T-helper 9 cell (primary cell): ENCODE measurements at places on chromosomes 7 and 10.

DNA sequence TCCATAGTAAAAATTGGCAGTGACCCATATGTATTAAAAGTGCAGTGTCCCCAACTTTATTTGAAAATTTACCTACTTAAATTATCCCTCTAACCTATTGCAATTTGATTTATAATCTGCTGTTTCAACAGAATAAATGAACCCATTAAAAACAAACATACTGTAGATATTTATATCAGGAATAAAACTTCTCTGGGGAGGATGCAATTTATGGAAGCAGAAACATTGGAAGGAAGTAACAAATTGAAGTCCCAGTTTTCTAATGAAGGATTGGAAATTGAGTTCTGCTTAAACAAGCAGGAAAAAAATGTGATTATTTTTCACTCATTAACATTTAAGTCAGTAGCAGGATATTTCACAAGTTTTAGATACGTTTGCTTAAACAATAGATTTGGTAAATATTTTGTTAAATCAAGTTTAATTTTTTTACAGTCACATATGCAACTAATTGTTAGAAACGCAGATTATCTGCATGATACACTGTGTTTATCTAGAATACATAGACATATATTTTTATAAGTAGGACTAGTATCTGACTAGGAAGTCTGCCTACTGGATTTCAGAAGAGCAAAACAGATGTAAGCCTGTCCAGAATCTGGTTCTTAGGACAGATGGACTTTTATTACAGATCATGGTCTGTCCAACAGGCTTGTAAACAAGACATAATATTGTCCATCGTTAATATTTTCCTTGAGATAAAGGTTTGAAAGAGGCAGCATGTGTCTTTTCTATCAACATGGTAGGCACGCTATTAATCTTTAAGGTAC, 5.3 kb downstream of the AGMO start:
- DNase-seq, result no peak

- DNase-seq, result no peak
Measured at GRCh38 chr10:96570983-96571964, 15.5 kb downstream of the TM9SF3 start.

DNA sequence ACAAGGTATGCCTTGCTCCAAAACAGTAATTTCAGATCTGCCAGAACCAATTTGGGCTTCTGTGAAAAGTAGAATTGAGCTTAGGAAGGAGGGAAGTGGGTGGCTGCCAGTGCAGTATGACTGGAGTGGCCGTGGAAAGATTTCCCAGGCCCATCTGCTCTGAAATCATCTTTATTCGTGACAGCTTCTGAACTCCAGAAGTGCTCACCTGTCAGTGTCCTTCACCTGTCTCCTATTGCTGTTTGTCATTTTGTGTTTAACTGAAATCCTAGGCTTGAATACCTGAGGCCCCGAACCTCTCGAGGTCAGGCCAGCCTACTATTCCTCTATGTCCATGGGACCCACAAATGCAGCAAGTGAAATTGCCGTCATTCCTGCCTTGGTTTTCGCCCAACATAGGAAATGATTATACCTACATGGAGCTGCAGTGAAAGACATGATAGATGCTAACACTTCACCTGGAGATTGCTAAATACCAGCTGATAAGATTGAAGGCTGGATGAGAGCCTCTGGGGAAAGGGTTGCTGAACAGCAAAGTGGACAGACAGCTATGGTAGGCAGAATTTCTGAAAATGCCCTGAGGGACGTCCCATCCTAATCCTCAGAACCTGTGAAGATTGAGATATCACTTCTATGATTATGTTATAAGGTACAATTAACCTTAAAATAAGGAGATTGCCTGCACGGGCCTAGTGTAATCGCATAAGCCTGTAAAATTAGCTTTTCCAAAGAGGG, 82.1 kb downstream of the C1GALT1 start:
- DNase-seq, result no peak

DNA sequence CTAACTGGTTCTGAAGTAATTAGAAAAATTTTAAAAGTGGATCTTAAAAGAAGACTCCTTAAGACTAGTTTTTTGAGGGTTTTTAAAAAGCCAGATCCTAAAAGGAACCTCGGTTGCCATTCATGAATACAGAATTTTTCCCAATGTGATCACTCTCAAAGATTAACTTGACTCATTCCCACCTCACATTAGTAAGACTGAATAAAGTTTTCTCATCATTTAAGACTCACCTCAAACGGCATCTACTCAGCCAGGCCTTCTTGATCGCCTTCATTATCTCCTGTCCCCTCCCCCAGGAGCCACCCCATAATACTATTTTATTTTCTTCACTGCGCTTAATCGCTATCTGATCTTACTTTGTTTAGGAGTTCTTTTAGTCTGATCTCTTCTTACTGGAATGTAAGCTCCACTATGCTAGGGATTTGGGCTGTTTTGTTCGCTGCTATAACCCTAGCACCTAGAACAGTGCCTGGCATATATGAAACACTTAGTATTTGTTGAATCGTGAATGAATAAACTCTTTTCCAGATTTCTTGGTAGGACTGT, 55.9 kb upstream of the PCGF5 start:
- DNase-seq, result no peak

DNA sequence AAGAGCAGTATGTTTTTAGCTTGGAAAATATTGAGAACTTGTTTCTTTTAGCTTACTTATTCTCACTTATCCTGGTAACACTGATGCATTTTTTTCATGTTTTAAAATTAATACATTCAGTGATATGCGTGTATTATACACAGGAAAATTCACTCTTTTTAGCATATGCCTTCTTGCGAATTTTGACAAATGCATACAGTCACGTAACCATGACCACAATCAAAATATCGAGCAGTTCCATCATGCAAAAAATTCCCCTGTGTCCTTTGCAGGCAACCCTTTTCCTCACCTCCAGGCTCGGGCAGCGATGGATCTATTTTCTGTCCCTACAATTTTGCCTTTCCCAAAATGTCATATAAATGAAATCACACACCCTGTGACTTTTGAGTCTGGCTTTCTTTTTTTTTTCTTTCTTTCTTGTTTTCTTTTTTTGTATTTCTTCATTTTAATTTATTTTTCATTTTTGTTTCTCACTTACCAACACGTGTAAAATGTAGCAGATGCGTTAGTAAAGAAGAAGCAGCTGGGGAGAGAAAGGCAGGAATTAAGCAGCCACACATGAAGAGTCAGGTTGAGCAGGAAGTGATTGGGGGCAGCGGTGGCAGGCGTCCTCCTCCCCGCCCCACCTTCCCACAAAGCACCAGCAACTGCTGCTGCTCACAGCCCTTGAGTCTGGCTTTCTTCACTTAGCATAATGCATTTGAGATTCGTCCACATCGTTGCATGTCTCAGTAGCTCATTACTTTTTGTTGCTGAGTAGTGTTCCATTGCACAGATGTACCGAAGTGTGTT, 29.9 kb downstream of the ADRB1 start:
- DNase-seq, result no peak

- no peak for DNase-seq
Measured at GRCh38 chr10:24716295-24716694, 7.4 kb downstream of the ARHGAP21 start.

GRCh38 chr7:135971366-135971725, 5.8 kb downstream of the MTPN start:
- no peak for DNase-seq

DNA sequence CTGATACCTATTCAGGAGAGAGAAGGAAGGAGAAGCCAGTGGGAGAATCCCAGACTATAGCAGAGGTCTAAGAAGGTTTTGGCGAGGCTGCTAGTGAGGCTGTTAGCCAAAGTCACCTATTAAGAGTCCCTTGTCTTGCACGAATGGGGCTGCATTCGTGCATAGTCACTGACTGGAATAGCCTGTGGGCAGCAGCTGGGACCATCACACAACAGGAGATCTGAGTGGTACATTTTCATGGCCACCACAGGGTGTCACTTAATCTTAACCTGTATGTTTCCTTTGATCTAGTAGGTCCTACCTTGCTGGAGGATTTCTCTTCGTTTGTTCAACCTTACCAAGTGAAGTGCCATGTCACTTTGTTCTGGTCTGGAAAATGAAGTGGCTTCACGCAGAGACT, 319.9 kb downstream of the BMPER start:
- DNase-seq, result no peak

- no peak for DNase-seq
Measured at GRCh38 chr10:63209705-63210104, 76.6 kb downstream of the NRBF2 start.

DNA sequence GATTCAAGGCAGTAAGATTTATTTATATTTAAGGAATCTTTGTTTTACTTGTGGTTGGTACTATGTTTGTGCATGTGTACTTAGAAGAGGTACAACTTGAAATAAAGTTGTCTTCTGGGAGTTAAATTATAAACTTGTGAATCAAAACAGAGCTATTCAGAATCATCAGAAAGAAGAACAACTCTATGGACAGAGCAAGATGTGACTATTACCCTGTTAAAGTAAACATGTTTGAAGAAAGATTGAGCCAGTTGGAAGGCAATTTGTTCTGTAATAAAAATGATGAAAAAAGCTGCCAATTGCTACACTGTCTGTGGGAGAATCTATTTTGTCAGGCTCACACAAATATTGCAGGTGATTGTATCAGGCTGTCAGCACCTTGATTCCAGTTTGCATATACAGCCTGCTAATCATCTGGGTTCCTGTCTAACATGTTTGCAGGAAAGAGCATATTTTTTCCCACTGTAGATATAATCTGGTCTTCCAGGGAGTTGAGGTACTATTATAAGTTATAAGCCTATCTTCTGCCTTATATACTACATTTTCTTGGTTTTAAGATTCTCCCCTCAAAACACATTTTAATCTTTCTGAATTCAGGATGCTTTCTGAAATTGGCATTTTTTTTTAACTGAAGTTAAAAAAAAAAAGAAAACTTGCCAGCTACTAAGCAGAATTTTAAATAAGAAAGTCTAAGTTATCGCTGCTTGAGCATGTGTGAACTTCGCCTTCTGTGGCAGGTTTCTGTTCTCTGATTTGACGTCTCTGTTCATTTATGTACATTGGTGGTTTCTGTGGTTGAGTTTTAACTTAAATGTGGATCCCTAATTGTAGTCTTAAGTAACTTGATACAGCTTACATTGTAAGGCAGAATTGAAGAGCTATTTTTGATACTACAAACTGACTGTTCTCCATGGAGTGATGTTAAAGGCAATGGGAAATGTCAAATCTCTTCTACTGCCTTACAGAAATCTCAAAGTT, 46.0 kb downstream of the ZNRF2 start:
- no peak for DNase-seq

DNA sequence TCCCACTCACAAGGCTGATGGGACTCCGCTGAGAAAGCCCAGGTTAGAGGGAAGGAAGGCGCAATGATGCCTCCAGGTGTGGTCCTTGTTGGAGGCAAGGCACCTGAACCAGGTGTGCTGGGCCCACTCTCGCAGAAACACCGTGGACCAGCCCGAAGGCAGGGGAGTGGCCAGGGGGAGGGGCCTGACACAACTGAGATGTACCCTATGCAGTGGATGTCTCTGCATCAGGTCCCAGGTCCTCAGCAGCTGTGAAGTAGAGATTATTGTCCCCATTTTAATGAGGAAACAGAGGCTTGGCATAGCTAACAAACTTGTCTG, 32.0 kb downstream of the GBX1 start:
- no peak for DNase-seq

DNA sequence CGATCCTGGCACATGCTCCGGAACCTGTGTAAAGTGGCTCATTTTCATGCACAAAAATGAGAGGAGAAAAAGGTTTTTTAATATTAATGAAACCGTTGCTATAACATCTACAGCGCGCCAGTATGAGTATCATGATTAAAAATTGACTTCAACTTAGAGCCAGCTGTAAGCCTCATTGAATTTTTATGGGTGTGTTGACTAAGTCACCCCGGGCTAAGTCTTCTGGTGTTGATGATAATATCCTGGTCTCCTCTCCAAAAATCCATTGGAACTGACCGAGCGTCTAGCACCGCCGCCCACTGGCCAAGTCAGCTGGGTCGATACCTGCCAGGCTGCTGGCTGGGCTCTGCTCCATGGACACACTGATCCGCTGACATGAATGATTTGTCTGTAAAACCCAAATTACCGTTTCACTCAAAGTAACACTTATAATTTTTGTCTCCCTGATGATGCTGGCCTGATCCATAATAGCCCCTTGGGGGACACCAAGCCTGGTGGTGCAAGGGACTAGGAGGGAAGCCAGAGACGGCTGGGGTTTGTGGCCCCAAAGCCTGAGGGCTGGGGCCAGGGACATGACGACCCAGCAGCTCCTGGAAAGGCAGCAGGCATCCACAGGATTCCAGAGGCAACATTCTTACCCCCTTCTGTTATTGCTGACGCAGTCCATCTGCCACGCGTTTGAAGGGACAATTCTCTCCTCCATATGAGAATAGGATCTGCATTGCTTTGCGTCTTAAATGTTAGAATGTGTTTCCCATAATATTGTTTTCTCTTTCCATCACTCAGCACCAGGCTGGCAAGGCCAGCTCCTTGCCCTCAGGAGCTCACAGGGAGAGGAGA, 131.0 kb upstream of the PPP2R2D start:
- DNase-seq, result no peak

DNA sequence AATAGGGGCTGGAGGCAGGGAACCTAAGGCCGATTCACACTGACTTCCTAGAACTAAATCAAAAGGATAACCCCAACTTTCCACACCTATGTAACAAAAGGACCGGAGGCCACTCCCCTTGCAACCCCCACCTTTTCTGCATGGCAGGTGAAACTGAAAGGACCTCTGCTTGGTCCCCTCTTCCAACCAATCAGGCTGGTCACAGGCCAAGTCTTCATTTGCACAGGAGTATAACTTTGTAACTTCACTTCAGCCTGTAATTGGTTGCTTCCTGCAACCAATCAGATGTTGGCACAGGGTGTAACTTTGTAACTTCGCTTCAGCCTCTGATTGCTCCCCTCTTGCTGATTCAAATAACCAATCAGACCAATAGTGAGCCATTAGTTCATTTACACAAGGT, 190.0 kb downstream of the FAM107B start:
- DNase-seq, result no peak

DNA sequence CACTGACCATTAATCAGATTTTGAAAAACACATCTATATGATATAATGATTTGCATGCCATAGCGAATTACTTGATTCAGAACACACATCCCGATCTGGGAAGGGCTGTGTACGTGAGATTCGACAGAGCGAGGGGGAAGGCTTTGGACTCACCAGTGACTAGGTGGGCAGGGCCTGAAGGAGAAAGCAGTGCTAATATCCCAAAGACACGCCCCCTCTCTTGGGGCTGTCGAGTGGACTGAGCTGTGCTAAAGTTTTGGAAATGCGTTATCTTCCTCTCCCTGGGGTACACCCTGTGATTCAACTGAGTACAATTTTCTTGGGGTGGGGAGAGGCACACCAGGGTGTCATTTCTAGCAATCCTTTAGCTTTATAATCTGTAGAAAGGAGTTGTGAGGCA, 1.8 kb downstream of the LRRC17 start:
- DNase-seq, result no peak

DNA sequence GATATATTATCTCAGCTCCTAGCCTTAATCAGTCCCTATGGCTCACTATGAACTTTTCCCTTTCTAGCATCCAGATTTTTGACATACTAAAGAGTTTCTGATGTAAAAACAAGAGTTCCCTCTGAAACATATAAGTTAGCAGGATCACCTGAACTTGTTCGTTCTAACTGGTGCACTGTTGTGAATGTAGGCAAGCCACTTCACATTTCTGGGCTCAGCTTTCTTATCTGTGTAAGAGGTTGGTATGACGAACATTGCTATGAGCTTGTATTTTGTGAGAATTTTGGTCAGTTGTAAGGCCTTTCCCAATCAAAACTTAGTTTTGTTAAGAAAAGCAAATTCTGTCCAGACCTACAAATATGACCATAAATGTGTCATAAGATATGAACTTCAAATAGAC, 46.1 kb downstream of the MAGI2 start:
- DNase-seq, result no peak

- DNase-seq, result no peak
Measured at GRCh38 chr10:98134117-98134430, 383 bp upstream of the R3HCC1L start.

GRCh38 chr7:85239109-85239508, 52.3 kb upstream of the SEMA3D start:
- DNase-seq, result no peak
